Mesenchymal stem cell (in vitro differentiated cells and primary cell): ENCODE measurements at places on chromosomes 7 and 10.

- H3K4me1 ChIP-seq: peaks cover 3% of the 10 kb centered on the region
- no peaks in the 10 kb centered on the region for H3K36me3 ChIP-seq
- no peaks in the 10 kb centered on the region for H3K27me3 ChIP-seq
- DNase-seq: no peak
Observed at GRCh38 chr10:77264107-77264506, 373.5 kb downstream of the KCNMA1 start.

DNA sequence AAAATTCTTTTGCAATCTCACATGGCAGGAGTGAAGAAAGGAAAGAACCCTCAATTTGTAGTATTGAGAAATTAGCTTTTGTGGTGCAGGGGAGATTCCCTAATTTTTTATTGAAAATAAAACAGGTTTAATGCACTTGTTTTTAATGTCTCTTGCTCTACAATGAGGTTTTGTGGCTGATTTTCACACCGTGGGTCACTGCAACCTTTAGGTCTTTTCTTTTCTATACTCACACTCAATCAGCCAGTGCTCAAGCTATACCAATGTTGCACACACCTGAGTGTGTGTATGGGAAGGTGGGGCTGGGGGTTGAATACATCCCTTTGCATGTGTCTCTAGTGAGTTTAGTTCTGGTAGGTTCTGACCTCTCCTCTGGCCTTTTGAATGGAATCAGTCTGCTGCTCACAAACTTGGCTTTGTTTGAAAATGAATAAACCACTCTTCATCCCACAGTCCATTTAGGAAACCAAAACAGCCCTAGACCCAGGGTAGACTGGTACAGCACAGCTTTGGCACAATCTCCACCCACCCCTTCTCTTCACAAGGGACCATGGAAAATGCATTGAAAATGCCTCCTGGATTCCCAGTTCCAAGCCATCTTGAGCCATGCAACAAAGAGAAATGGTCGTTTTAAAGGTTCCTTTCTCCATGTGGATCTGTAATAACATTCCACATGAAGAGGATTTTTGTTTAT, 411.5 kb downstream of the SFMBT2 start:
- no peak overlapping the region for H3K4me3 ChIP-seq
- H3K27ac ChIP-seq: no peak overlapping the region
- peaks cover 7% of the 10 kb centered on the region for H3K27me3 ChIP-seq
- no peak for DNase-seq

GRCh38 chr10:98212196-98212595, 55.8 kb downstream of the LOXL4 start:
- H3K4me3 ChIP-seq: no peak overlapping the region
- H3K27me3 ChIP-seq: no peaks in the 10 kb centered on the region
- no peaks in the 10 kb centered on the region for H3K36me3 ChIP-seq
- no peak for DNase-seq

GRCh38 chr7:37848297-37848696, at the start of gene NME8:
TSS of gene NME8 (plus strand) at chr7:37848597. CDS start at chr7:37850267, 1,670 bp downstream.
- no peak within 1 kb of the TSS for H3K4me3 ChIP-seq
- no peak for DNase-seq
- no peak within 1 kb of the TSS for H3K27ac ChIP-seq

DNA sequence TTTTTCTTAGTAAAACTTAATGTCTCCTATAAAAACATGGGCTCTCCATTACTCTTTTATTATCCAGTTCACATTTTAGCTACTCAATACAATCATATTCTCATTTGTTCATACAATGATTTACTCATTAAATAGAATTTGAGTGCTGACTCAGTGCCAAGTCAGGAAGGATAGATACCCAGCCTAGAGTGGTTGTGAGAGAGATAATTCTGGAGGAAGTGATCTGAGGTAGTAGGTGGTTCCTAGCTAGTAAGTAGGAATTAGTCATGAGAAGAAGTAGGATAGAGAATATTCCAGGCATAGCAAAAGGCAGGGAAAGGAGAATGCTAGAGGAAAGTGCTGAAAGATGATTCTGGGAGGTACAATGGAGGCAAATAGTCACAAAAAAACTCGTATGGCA, 133.5 kb upstream of the MBL2 start:
- H3K36me3 ChIP-seq: no peaks in the 10 kb centered on the region
- peak overlapping the region; percentile 19 for H3K27ac ChIP-seq
- no peak overlapping the region for H3K4me3 ChIP-seq
- no peak for DNase-seq
- no peaks in the 10 kb centered on the region for H3K27me3 ChIP-seq

DNA sequence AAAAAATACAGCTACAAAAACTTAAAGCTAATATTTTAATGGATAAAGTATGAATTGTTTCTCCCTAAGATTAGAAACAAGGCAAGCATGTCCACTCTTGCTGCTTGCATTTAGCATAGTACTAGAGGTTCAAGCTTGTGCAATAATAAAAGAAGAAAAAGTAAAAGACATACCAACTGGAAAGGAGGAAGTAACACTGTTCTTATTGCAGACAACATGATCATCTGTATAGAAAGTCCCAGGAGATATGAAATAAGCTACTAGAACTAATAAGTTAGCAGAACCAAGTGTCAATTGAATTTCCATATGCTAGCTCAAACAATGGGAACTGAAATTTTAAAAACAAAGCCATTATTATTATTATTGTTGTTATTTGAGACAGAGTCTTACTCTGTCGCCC, 20.0 kb upstream of the RABGEF1 start:
- no peaks in the 10 kb centered on the region for H3K4me1 ChIP-seq
- no peak overlapping the region for H3K27ac ChIP-seq
- no peaks in the 10 kb centered on the region for H3K27me3 ChIP-seq
- no peak overlapping the region for H3K4me3 ChIP-seq
- peaks cover 94% of the 10 kb centered on the region for H3K36me3 ChIP-seq

DNA sequence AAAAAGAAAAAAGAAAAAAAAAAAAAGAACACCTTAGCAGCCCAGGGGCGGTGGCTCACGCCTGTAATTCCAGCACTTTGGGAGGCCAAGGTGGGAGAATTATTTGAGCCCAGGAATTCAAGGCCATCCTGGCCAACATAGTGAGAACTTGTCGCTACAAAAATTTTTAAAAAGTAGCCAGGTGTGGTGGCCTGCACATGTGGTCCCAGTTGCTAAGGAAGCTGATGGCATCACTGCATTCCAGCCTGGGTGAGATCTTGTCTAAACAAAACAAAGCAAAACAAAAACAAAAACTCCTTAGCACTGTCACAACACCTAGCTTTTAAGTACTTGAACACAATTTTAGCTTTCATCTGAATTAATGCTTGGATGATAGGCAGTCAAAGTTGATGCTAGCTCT, 86.3 kb upstream of the MKLN1 start:
- DNase-seq: no peak
- no peak overlapping the region for H3K4me3 ChIP-seq
- H3K27ac ChIP-seq: no peak overlapping the region
- H3K4me1 ChIP-seq: peaks cover 4% of the 10 kb centered on the region
- H3K27me3 ChIP-seq: no peaks in the 10 kb centered on the region
- no peaks in the 10 kb centered on the region for H3K36me3 ChIP-seq

- H3K27me3 ChIP-seq: no peaks in the 10 kb centered on the region
- H3K4me3 ChIP-seq: peak overlapping the region; percentile 75
- H3K36me3 ChIP-seq: no peaks in the 10 kb centered on the region
Observed at GRCh38 chr10:119207713-119208552, 562 bp downstream of the GRK5 start.

DNA sequence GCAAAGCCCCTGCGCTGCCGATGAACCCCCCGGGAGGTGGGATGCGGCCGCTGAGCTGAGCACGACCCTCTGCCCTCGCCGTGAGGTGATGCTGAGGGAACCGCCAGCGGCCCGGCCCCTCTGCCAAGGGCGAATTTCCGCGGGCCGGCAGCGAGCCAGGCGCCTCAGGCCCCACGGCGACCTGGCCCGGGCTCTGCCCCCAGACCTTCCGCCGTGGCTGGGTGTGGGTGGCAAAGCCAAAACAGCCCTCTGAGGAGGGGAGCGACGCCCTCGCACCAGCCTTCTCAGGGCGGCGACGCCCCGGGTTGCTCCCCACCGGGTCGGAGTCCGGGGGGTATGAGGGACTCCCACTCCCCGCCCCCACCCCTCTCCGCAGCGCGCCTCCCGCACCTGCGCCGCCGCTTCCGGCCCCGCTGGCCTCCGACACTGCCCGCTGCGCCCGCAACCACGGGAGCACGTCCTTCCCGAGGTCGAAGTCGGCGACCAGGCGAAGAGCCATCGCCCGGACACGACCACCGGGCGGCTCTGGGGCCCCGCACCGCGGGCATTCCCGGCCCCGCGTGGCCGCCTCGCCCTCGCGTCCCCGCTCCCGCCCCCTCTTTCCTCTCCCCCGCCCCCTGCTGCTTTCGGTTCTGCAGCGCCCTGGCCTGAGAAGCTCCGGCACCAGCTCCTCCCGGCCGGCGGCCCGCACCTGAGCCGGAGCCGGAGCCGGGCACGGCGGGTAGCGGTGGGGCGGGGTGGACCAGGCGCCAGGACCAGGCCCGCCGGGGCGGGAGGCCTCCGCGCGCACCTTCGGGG, at the start of gene GSAP:
Gene GSAP, minus strand, starts transcription at position 527 of the 798 bp plus-strand sequence. Its CDS starts 28 bp downstream, at position 499.
- H3K27ac ChIP-seq: no peak within 1 kb of the TSS
- peak; percentile 43 for DNase-seq

GRCh38 chr7:39510864-39511354, 55.3 kb upstream of the YAE1 start:
- DNase-seq: peak; percentile 16
- H3K36me3 ChIP-seq: no peaks in the 10 kb centered on the region
- H3K27me3 ChIP-seq: no peaks in the 10 kb centered on the region
- H3K4me3 ChIP-seq: no peak overlapping the region
- H3K4me1 ChIP-seq: no peaks in the 10 kb centered on the region

DNA sequence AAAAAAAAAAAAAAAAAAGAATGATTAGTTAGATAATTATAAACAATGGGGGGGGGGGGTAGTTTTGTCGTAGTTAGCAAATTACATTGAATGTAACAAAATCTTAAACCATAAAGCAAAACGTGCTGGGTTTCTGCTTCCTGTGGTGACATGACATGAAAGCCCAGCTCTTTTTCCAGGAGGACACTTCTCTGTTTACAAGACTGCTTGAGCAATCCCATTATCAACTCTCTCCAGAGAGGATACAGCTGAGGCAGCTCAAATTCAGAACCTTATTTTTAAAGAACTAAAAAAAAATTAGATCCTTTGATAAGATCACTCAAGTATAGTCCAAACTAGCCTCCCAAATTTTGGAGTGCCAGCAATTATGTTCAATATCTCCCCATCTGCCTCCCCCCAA, 58.6 kb downstream of the ADRB1 start:
- peaks cover 5% of the 10 kb centered on the region for H3K4me1 ChIP-seq
- no peak overlapping the region for H3K4me3 ChIP-seq
- no peaks in the 10 kb centered on the region for H3K36me3 ChIP-seq
- peak; percentile 58 for DNase-seq
- no peaks in the 10 kb centered on the region for H3K27me3 ChIP-seq
- no peak overlapping the region for H3K27ac ChIP-seq

- H3K4me3 ChIP-seq: no peak overlapping the region
- H3K27me3 ChIP-seq: no peaks in the 10 kb centered on the region
- H3K27ac ChIP-seq: no peak overlapping the region
- H3K4me1 ChIP-seq: peaks cover 21% of the 10 kb centered on the region
- no peaks in the 10 kb centered on the region for H3K36me3 ChIP-seq
- no peak for DNase-seq
Observed at GRCh38 chr10:78628976-78629375, 439.8 kb upstream of the ZMIZ1 start.
